ENCODE measurements at places on chromosomes 1 and 21. TPM values are rescaled to one million over a fixed set of nuclear protein-coding genes. Genes with fewer than 3 reads are reported as not detected.

Gene SDE2
- total RNA-seq = 31.5 TPM

DNA sequence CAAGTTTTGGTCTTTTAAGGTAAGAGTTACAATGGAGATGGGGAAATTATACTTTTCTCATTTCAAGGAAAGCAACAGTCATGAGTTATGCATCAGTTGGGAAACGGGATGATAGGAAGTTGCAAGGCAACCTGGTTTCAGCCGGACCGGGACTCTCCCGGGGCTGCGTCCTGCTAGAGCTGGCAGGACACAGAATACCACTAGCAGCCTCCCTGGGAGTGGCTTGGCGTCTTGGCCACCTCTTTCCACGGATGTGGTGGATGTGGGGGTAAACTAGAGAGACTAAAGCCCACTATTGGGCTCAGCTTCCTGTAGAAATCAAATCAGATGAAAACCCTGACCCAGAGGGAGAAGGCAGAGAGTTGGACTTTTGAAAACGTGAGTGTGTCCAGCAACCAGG, 71.9 kb downstream of the ADARB1 start:
- no peak for DNase-seq

DNA sequence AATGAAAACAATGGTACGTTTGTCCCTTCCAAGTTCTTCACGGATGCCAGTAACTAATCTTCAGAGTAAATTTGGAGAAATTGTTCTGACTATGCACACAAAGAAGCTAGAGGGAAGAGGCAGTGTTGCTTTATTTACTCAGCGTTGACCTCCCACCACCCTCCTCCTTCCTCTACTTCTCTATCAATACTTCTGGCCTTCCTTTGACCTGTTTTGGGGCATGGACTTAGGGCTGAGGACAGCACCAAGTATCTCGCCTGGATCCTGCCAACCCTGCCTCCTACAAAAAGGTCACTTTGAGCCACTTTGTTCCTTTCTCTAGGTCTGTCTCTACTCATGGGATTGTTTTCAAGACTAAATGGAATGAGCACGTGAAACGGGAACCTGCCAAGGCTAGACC, 282.6 kb downstream of the DSCAM start:
- no peak for DNase-seq

DNA sequence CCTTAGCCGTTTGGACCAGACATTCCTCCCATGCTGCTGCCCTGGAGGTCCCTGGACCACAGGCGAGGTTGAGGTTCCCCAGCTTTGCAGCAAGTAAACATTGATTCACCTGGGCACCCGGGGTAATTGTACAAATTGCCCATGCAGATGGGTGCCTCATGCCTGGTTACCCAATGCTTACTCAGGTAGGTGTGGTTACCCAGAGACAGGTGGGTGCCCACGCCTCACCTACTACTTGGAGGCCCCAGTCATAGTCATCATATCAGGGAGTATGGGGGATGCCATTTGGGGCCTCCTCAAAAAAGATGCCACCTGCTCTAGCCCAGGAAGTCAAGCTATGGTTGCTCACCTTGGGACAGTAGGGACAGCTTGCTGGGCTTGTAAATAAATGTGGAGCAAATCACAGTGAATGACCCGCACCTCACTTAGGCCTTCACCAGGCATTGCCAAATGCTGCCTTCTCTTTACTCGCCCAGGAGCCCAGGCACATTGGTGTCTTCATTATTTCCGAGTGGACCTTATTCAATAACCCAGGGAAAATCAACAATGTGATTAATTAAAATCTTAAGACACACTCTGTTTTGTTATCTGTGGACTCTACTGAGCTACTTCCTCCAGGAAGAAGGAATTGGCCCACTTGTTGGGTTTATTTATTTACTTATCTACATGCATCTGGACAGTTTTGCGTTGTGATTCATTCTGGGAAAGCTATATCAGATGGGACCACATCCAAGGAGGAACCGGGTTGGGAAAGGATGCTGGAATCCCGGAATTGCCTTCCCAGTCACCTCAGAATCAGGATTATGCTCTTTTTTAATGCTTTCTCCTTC, 35.6 kb upstream of the GRHL3 start:
- peak; percentile 90 for DNase-seq

GRCh38 chr1:40350391-40350790, 23.1 kb upstream of the SMAP2 start:
- DNase-seq = no peak
